ENCODE measurements at places on chromosomes 7 and 10.

GRCh38 chr7:7108931-7109330 is 73.4 kb upstream of the C1GALT1 start:
- DNase-seq: no peak

- no peak for DNase-seq
Measured at GRCh38 chr7:44561962-44562621, 11.6 kb downstream of the DDX56 start.

GRCh38 chr10:86003201-86003621 is 363.4 kb downstream of the GRID1 start:
- DNase-seq: no peak

GRCh38 chr10:75018251-75018650 is 93.2 kb upstream of the SAMD8 start:
- DNase-seq: no peak

DNA sequence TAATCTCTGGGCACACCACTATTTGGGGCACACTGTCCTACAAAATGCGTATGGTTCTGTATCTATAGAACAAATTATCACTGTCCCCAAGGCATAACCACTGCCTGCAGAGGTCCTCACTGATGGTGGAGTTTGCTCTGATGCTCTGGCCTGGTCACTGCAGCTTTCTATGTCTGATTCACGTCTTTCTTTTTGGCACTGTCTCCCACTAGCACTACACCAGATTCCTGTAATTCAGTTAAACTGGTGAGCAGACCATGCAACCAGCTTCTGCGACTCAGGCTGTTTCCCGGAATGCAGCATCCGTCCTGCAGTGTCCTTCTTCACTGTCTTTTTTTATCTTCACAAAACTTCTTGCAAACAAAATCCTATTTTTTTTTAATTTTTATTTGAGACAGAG is 112.8 kb downstream of the KLF6 start:
- no peak for DNase-seq

- no peak for DNase-seq
Measured at GRCh38 chr10:77309509-77309908, 328.1 kb downstream of the KCNMA1 start.

DNA sequence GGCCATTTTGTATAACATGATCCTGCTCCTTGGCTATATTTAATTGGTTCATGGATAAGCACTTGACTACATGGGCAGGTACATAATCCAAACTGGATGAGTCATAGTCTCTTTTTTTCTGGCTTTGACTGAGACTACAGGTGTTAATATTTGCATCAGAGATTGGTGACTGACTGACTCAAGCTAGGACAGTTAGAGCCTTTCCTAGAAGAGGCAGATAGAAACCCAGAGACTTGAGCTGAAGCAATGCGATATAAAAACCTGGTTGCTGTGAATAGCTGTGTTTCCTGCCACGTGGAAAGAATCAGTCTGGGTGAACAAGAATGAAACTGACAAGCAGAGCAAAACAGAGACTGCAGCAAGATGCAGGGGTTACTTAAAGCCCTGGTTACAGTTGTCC is 81.0 kb downstream of the SAMD9 start:
- DNase-seq: no peak

GRCh38 chr10:132992433-132993215 is 50.3 kb upstream of the CFAP46 start:
- DNase-seq: no peak

DNA sequence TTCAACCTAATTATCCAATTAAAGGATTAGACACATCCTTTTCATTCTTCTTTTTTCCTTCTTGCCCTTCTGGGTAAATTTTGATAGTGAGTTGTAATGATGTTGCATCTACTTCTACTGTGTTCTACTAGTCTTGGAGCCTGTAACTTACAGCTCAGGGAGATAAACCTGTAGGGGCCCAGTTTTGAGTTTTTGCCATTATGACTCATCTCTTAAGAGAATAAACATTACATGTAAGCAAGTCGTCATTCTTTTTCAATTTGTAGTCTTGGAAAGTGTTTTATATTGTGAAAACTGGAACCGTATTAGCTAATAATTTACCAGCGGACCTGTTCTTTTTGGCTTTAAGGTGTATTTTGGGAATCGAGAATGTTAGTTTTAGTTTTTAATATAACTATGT is 89.7 kb upstream of the RPA3 start:
- DNase-seq: no peak

Measured in stimulated activated CD8-positive, alpha-beta memory T cell treated with anti-CD3 and anti-CD28 coated beads, Interleukin-7, amount 100 ng/mL, for 24 hours (primary cell).